Renal cortex interstitium (tissue), 15 donors: ENCODE measurements at places on chromosomes 1 and 21.

- DNase-seq: no peak
Observed at GRCh38 chr1:234841710-234842231, 231.8 kb upstream of the IRF2BP2 start.

GRCh38 chr21:35548904-35549615 is 500.0 kb upstream of the RUNX1 start:
- no peak for DNase-seq

- no peak for DNase-seq
Observed at GRCh38 chr1:44289530-44289929, 65.5 kb downstream of the ERI3 start.

- no peak for DNase-seq
Observed at GRCh38 chr1:168419736-168420135, 124.1 kb downstream of the XCL2 start.

DNA sequence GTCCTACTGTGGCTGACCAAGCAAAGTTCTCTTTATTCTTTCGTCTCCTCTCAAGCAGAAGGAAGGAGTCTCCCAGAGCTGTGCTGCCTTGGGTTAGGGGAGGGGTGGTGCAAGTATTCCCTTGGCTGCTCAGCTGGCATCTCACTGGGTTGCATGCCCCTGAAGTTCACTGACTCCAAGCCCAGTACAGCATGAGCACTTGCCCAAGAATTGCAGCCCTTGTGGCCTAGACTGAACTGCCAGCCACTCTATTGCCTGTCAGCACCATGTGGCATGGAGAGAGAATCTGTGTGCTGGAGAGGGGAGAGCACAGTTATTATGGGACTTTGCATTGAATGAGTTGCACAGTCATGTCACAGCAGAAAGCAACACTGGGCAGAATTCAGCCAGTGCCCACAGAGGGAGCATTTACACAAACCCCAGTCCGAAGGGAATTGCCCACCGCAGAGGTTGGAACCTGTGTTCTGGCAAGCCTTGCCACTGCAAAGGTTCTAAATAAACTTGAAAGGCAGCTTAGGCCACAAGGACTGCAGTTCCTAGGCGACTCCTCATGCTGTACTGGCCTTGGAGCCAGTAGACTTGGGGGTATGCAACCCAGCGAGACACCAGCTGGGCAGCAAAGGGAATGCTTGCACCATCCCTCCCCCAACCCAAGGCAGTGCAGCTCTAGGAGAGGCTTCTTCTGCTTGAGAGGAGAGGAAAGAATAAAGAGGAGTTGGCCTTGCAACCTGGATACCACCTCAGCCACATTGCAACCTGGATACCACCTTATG is 28.8 kb downstream of the DR1 start:
- no peak for DNase-seq

DNA sequence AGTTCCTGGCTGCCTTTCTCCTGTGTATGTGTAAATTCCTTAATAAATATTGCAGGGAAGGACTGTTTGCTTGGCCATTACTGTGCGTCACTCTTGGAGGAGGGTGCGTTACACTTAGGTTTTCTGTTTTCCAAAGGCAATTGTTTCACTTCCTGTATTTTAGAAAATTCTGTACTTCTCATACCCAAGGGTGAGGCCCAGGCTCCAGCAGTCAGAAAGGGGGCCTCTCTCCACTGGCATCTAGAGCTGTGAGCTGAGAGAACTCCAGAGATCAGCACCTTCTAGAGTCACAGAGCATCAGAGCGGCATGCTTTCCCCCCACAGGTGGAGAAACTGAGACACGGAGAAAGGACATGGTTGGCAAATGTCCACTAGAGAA is 27.0 kb upstream of the ZFP69B start:
- no peak for DNase-seq

- no peak for DNase-seq
Observed at GRCh38 chr21:34970167-34970500, 79.0 kb downstream of the RUNX1 start.
